ENCODE measurements at places on chromosomes 13 and 19. TPM values are rescaled to one million over a fixed set of nuclear protein-coding genes. Genes with fewer than 3 reads are reported as not detected.

- no peak for DNase-seq
- H3K4me3 ChIP-seq = no peak overlapping the region
- peaks cover 48% of the 10 kb centered on the region for H3K36me3 ChIP-seq
- H3K27ac ChIP-seq = peak overlapping the region; percentile 97
- H3K4me1 ChIP-seq = peaks cover 31% of the 10 kb centered on the region
- no peaks in the 10 kb centered on the region for H3K27me3 ChIP-seq
Measured at GRCh38 chr19:50377051-50377461, 799 bp downstream of the NR1H2 start.

- H3K4me3 ChIP-seq = no peak overlapping the region
- no peak overlapping the region for H3K27ac ChIP-seq
- peaks cover 4% of the 10 kb centered on the region for H3K4me1 ChIP-seq
- peaks cover 29% of the 10 kb centered on the region for H3K27me3 ChIP-seq
- no peaks in the 10 kb centered on the region for H3K36me3 ChIP-seq
- DNase-seq = peak; percentile 76
Measured at GRCh38 chr19:39265321-39265916, 2.8 kb upstream of the IFNL2 start.

GRCh38 chr13:33123066-33123859 is 107.0 kb downstream of the KL start:
- H3K27me3 ChIP-seq = no peaks in the 10 kb centered on the region
- no peak overlapping the region for H3K4me3 ChIP-seq
- no peaks in the 10 kb centered on the region for H3K36me3 ChIP-seq
- peaks cover 49% of the 10 kb centered on the region for H3K4me1 ChIP-seq
- no peak for DNase-seq

Gene SCAF1
- total RNA-seq = 73.1 TPM

DNA sequence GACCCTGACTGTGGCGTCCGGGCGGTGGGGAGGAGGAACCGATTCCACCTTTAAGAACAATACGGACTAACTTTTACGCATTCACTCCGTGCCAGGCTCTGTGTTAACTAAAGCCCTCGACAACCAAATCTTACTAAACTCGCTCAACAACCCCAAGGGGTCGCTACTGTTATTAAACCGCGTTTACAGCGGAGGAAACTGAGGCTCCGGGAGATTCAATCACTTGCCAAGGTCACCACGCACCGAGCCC is 1.2 kb downstream of the SAMD1 start:
- peak overlapping the region; percentile 77 for H3K4me3 ChIP-seq
- peaks cover 13% of the 10 kb centered on the region for H3K36me3 ChIP-seq
- DNase-seq = no peak

DNA sequence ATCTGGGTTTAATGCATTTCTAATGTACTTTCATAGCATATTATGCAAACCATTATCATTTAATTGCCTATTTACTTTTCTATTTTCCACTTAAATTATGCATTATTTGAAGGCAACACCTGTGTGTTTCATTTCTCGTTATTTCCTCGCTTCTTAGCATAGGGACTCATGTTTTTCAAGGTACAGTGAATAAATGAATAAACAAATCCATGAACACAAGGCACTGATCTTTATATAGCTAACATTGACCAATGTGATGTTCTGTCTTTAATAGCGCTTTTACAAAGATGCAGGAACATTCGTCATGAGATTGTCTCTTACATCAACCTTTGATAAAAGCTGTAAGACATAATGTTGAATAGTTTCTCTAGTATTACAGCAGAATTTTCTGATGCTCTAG is 121.2 kb downstream of the B3GLCT start:
- H3K36me3 ChIP-seq = no peaks in the 10 kb centered on the region
- no peak overlapping the region for H3K27ac ChIP-seq
- no peak for DNase-seq
- no peak overlapping the region for H3K4me3 ChIP-seq
- no peaks in the 10 kb centered on the region for H3K4me1 ChIP-seq

DNA sequence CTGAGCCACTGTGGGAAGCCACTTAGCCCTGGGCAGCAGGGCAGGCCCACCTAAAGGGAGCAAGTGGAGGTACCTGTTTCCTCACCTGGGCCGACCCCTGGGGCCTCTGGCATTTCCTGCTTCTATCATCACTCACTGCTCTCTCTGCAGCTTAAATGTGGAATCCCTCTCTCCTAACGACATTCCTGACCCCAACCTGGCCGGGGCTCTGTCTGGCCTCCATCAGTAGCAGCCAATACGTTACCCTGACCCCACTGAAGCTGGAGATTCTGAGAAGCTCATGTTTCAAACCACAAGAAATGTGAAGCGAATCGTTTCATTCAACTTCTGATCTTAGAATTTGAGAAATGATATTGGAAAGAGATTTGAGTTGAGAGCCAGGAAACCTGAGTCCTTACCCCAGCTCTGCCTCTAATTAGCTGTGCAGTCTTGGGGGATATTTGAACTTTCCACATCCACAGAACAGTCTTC is 39.9 kb downstream of the DOCK9 start:
- no peak for DNase-seq
- no peak overlapping the region for H3K27ac ChIP-seq
- no peaks in the 10 kb centered on the region for H3K4me1 ChIP-seq
- no peak overlapping the region for H3K4me3 ChIP-seq
- H3K36me3 ChIP-seq = peaks cover 3% of the 10 kb centered on the region

DNA sequence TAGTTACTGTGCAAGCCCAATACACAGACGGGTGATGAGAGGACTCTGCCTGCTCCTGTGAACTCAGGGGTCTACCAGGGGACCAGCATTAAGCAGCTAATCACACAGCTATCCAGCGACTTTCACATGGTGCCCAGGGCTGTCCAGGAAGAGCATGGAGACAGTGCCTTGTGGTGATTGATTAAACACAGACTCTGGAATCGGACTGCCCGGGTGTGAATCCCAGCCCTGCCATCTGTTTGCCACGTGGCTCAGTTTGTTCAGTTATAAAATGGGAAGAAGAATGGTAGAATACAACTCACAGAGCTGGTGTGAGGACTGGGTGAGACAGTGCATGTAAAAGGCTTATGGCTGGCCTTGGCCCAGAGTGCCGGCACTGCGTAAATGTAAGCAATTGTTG is 42.1 kb upstream of the NPAS1 start:
- peaks cover 58% of the 10 kb centered on the region for H3K4me1 ChIP-seq
- peak overlapping the region; percentile 59 for H3K27ac ChIP-seq
- no peaks in the 10 kb centered on the region for H3K27me3 ChIP-seq
- no peak for DNase-seq

DNA sequence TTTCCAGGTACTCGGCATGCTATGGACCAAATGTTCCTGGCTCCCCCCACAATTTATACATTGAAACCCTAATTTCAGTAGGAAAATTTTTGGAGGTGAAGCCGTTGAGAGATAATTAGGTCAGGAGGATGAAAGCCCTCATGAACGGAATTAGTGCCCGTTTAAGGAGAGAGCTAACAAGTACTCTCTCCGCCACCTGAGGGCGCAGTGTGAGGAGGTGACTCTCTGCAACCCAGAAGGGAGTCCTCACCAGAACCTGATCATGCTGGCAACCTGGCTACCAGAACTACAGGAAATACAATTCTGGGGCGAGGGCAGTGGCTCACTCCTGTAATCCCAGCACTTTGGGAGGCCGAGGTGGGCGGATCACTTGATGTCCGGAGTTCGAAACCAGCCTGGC is 397.8 kb downstream of the SLITRK5 start:
- DNase-seq = no peak
- H3K4me3 ChIP-seq = no peak overlapping the region
- H3K36me3 ChIP-seq = no peaks in the 10 kb centered on the region
- no peak overlapping the region for H3K27ac ChIP-seq
- no peaks in the 10 kb centered on the region for H3K4me1 ChIP-seq

- DNase-seq = no peak
- H3K4me3 ChIP-seq = no peak overlapping the region
- H3K27ac ChIP-seq = no peak overlapping the region
- H3K27me3 ChIP-seq = no peaks in the 10 kb centered on the region
- H3K4me1 ChIP-seq = no peaks in the 10 kb centered on the region
Measured at GRCh38 chr19:54916822-54917221, 10.9 kb downstream of the NCR1 start.

Gene MYO16
- 0.20 TPM for total RNA-seq

All from upper lobe of left lung (tissue), 6 donors.